ENCODE measurements at places on chromosomes 12 and 14.

DNA sequence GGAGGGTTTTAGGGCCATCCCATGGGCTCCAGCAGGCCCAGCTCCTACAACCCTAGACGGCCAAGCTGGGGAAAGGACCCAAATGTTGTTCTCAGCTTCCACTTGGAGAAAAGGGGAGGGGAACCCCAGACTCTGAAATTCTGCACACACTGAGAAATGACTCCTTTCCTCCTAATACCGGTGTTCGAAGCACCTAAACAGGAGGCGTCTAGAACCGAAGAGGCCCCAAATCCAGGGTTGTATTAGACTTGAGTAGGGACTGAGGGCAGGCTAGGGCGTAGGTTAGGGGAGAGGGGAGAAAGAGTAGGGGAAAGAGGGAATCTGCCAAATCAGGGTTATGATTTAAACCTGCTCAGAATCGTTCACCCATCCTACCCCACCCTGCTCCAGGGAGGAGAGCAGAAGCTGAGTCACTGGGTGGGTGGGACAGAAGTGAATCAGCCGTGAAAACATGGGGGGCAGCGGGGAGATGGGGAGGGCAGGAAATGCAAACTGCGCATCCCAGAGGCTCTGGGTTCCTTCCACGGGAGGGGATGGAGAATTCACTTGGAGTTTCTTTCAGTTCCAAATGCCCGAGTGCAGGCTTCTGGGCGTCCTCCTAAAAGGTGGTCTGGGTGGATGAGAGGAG is 1.0 kb downstream of the IGFBP6 start:
- peak; percentile 84 for DNase-seq

- peak; percentile 55 for DNase-seq
These were observed 52.8 kb upstream of the ELK3 start for GRCh38 chr12:96141216-96141912.

DNA sequence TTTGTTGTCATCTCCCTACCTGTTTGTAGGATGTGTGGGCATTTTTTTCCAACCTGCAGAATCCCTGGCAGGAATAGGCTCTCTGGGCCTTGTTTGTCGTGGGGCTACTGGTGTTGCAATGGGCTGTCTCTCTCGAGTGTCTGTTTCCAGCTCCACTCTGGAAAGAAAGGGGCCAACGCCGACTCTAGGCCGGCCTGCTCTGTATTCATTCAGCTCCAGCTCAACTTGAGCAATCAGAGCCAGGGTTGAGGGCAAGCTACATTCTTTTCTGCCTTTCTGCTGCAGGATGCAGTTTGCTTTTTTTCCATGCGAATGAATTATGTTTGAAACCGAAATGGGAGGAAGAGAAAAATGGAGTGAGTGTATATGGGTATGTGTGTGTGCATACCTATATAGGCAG is 2.3 kb downstream of the JDP2 start:
- no peak for DNase-seq

DNA sequence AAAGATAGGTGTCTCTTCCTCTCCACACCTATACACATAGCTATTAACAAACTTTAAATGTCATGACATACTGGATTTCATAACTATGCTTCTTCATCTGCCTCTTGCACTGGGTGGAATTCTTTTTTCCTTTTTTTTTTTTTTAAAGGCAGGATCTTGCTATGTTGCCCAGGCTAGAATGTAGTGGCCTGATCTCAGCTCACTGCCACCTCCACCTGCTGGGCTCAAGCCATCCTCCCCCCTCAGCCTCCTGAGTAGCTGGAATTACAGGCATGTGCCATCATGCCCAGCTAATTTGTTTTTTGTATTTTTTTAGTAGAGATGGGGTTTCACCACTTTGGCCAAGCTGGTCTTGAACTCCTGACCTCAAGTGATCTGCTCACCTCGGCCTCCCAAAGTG is 4.8 kb downstream of the MRPL51 start:
- DNase-seq, result no peak

DNA sequence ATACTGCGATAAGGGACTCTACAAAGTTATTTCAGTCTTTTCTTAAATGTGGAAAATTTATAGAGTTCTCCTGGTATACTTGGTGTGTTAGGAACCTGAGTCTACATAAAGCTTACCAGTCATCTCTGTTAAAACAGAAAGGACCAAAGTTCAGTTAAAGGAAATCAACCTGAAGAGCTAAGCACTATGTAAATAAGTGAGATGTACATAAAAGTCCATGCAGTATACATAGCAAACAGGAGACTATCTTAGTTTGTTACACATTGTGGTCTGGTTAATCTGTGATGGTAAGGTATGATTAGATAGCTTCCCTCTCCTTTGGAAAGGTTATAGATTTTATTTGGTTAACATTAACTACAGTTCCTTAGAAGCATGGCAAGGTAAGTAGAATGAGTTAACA is 75.9 kb downstream of the ATP2B1 start:
- no peak for DNase-seq

DNA sequence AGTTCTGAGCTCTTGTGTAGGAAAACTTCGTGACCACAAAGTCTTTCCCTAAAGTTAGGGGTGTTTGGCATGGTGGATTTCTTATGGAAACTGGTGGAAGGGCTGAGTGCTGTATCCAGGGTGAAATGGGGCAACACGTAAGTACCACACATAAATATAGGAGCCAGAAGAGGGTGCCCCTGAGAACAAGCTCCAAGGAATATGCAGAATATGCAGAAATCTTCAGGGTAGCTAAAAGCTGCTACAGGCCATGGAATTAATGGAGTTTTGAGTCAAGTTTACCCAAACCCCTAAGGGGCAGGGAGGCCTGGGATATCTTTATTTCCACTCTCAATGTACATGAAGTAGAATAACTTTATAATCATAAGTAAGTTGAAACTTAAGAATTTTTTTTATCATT is 44.0 kb downstream of the ZNF664 start:
- DNase-seq, result no peak

DNA sequence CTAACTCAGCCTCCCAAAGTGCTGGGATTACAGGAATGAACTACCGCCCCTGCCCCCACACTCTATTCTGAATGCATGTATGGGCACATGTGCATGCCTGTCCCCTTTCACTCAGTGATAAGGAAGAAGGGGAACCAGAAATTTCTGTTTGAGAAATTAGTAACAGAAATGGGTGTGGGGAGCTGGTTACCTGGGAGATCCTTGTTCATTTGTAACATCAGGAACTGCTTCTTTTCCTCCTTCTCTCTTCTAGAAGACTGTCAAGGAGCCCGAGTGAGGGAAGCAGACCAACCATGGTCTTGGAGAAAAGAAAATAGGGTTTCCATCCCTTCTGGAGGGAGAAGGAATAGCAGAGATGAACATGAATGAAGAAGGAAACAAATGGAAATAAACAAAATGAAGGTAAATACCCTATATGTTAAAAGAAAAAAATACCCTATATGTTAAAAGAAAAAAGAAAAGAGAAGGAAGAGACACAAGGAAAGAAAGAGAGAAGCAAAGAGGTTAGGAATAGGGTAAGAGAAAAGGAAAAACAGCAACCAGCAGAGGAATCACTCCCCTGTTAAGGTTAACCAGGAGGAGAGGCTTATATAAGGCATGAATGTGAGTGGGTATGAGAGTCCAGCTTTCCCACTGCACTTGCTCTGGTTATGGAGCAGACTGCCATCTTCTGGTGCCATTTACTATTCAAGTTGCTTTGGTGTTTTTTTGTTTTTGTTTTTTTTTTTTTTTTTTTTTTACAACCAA is 3.3 kb downstream of the PPP1R3E start:
- peak; percentile 27 for DNase-seq

DNA sequence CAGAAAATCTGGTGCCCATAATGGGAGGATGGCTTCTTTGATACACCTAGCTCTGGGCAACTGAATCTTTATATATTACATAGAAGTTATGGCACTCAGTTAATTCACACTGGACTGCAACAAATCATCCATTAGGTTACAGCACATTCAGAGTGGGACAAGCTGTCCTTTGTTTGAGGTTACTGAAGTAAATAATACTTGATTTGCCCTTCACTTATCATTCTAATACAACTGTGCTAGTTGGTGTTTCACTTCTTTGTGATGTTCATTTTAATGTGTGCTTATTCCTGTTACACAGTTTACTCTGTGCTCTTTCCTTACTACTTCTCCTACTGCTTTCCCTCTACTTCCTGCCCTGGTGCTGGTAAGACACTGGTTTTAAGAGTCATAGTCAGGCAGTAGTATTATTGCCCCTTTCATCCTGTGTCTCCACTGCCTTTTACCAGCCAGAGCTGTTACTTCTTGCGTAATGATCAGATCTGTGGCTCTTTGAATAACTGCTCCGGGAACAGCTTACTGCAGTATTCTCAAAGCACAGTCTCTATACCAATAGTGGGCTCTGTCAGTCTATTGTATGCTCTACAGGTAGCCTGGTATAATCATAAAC is 36.4 kb upstream of the GXYLT1 start:
- no peak for DNase-seq

DNA sequence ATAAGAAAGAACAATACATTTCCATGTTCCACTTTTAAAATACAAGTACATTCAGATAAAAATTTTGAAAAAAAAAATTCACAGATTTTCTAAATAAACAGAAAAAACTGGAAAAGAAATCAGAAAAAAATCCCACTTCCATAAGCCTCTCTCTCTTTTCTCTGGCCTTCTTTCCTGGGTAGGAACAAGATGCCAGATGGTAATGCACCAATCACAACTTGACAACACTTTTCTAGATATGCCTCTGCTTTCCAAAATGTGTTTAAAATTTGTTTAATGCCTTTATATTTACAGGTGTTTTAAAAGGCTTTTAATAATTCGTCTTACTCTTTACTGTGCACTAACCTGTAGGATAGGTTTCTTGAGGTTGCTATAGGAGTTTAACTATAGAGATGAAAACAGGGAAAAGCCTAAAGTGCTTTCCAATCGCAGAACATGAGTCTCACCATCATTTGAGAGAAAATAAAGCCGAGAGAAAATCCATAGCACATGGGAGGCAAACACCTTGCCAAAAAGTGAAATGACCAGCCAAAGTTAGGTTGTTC is 74.2 kb downstream of the TMTC1 start:
- no peak for DNase-seq

- DNase-seq, result no peak
These were observed 271.2 kb upstream of the NAV3 start for GRCh38 chr12:77559400-77560074.

- DNase-seq, result no peak
These were observed 59.3 kb downstream of the SLC15A5 start for GRCh38 chr12:16218234-16218633.

- DNase-seq, result no peak
These were observed 75.8 kb downstream of the DAD1 start for GRCh38 chr14:22513066-22513812.

GRCh38 chr14:59004012-59004411 is 184.5 kb upstream of the DAAM1 start:
- no peak for DNase-seq

DNA sequence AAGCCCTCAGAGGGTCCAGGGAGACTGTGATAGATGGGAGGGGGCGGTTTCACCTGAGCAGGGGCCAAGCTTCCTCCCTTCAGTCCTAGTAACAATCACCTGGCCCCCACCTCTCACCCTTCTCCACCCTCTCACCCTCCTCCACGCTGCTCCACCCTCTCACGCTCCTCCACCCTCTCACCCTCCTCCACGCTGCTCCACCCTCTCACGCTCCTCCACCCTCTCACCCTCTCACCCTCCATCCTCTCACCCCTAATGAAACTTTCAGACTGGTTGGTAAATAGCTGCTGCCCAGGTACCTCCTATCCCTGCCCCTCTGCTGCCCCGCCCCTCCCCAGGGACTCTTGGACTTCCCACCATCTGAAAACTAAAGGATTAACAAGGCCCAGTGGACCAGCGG is 34.2 kb downstream of the NGB start:
- DNase-seq, result no peak

DNA sequence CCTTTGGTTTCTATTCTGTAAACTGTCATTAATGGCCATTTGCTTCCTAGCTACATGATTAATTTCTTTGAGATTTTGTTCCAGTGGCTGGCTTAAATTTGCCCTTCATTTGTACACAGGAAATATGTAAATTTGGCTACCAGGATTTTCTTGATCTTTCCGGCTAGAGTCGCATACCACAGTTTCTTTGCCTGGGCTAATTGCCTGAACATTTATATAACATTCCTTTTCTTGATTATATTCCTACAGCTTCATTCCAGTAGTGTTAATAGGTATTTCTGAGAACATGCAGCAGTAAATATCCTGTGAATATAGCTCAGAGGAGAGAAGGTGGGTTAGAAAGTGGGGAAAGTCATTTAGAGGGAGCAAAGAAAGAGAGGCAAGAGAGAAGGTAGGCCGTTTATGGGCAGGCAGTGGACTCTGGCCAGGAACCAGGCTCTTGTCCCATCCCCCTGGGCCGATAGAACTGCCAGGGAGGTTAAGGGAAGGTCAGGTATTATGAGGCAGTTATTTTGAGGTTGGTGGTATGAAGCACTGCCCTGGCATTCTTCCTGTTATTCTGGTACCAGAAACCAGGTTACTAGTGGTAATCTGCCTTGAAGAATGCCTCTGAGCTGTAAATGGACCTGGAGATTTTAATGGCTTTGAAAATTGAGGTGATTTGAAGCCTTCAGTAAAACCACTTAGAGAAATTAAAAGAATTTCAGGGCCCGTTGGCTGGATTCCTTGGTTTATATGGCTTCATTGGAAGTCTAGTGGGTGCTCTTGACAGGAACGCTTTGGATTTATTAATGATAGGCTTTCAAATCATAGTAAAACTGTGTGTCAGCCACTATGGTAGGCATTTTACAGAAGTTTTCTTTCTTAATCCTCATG is 4.4 kb downstream of the RNF10 start:
- peak; percentile 77 for DNase-seq

DNA sequence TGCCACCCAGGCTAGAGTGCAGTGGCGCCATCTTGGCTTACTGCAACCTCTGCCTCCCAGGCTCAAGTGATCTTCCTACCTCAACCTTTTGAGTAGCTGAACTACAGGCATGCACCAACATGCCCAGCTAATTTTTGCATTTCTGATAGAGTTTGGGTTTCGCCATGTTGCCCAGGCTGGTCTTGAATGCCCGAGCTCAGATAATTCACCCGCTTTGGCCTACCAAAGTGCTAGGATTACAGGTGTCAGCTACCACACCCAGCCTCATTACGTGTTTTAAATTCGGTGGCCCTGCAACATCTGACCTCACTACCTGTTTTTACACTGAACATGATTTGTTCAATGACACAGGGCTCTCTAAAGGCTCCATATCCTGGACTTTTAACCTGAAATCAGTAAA is 22.9 kb upstream of the RDH16 start:
- DNase-seq, result no peak

- peak; percentile 41 for DNase-seq
These were observed 13.3 kb downstream of the BEST3 start for GRCh38 chr12:69685810-69686209.

- DNase-seq, result no peak
These were observed 129.1 kb upstream of the TBX3 start for GRCh38 chr12:114812858-114813761.

GRCh38 chr12:14833952-14834351 is 9.4 kb downstream of the ART4 start:
- DNase-seq, result peak; percentile 46
